ENCODE measurements at places on chromosomes 1 and 21.

DNA sequence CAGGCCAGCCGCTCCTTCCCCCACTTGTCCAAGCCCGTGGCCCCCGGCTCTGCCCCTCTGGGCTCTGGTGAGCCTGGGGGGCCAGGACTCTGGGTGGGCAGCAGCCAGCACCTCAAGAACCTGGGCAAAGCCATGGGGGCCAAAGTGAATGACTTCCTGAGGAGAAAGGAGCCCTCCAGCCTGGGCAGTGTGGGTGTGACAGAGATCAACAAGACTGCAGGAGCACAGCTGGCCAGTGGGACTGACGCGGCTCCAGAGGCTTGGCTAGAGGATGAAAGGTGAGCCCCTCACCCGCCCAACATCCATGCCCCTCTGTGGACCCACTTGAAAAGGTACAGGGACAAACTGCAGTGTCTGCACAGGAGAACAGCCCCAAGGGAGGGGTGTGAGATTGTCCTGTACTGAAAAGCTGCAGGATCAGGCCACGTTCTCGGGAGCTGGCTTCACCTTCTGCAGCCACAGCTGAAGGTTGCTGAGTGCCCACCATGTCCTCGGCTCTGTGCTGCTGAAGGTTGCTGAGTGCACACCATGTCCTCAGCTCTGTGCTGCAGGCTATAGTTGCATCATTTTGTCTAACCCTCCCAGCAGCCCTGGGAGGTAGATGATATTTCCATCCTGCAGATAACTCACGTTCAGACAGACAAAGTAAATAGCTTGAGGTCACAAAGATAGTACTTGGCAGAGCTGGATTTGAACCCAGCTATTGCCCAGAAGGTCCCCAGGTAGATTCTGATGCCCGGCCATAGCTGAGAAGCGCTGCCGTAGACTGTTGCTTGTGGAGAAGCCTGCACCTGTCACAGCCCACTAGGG, 618 bp downstream of the C1orf226 start:
- DNase-seq: no peak

DNA sequence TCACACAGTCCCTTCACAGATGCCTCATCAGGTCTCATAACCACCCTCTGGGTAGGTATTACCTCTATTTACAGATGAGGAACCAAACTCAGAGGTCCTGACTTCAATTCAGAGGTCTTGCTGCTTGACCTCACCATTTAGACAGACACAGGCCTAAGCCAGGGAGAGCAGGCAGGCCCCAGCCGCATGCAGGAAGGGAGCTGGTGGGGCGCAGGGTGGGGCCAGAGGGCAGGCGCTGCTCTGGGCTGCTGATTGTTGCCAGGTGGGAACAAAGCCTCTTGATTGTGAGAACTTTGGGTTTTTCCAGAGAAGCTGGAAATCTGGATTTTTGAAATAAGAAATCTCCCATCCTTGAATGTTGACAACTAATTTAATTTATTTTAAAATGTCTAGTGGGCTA, 19.9 kb upstream of the PRELP start:
- no peak for DNase-seq

GRCh38 chr1:66623812-66624211, 89.9 kb downstream of the SGIP1 start:
- no peak for DNase-seq

- DNase-seq: no peak
Observed at GRCh38 chr1:155941845-155942531, 550 bp downstream of the RXFP4 start.

GRCh38 chr1:167503626-167504466, 14.5 kb downstream of the CD247 start:
- DNase-seq: no peak

DNA sequence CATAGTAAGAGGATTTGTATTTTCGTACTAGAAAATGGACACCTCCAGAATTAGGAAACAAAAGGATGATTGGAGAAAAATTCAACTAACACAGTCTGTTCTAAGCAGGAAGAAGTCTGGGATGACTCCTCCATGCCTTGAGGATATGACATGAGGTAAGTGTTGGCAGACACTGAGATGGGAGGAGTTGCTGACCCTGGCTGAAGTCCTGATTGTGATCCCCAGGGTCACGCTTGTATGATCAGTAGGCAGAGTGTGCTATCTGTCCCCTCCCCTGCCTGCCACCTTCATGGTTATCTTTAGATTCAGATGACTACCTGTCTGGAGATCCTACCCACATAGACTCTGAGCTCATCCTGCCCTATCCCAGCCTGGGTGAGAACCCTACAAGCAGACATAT, 249.1 kb downstream of the C1orf94 start:
- no peak for DNase-seq

- no peak for DNase-seq
Observed at GRCh38 chr1:22841860-22842281, 130.8 kb downstream of the LACTBL1 start.

All from H1 (cell line).